ENCODE measurements at places on chromosomes 7 and 10. TPM values are rescaled to one million over a fixed set of nuclear protein-coding genes. Genes with fewer than 3 reads are reported as not detected.

RSPH10B gene
- polyA plus RNA-seq: 0.33 TPM

ANKRD2 gene
- 1.6 TPM for polyA plus RNA-seq

CFAP46 gene
- polyA plus RNA-seq: 1.3 TPM

CALHM1 gene
- polyA plus RNA-seq: not detected

SRRM3 gene
- 10.4 TPM for polyA plus RNA-seq

GRCh38 chr7:55172161-55172560 is 153.3 kb downstream of the EGFR start:
- H3K4me3 ChIP-seq: no peak overlapping the region
- DNase-seq: no peak
- H3K27me3 ChIP-seq: no peaks in the 10 kb centered on the region
- H3K4me1 ChIP-seq: no peaks in the 10 kb centered on the region
- no peaks in the 10 kb centered on the region for H3K36me3 ChIP-seq

DNA sequence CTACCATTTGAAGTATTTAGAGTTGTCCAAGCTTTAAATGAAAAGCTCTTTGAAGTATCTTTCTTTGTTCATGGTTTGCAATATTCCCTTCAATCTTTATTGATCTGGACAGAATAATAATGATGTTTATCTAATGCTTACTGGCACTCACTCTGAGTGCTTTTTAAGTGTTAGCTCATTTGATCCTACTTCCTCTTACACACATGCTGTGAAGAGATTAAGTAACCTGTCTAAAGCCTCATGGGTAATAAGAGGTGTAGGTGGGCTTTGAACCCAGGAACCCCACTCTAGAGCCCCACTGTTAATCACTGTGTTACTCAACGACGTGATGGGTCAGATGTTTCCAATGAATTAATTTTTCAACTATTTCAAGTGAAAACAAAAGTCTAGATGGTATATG is 31.1 kb upstream of the ADD3 start:
- no peak overlapping the region for H3K4me3 ChIP-seq
- no peak overlapping the region for H3K27ac ChIP-seq
- no peak for DNase-seq

GRCh38 chr7:123499211-123499970 is 35.0 kb downstream of the IQUB start:
- no peaks in the 10 kb centered on the region for H3K36me3 ChIP-seq
- H3K27ac ChIP-seq: no peak overlapping the region
- no peak for DNase-seq
- no peaks in the 10 kb centered on the region for H3K4me1 ChIP-seq
- no peak overlapping the region for H3K4me3 ChIP-seq

DNA sequence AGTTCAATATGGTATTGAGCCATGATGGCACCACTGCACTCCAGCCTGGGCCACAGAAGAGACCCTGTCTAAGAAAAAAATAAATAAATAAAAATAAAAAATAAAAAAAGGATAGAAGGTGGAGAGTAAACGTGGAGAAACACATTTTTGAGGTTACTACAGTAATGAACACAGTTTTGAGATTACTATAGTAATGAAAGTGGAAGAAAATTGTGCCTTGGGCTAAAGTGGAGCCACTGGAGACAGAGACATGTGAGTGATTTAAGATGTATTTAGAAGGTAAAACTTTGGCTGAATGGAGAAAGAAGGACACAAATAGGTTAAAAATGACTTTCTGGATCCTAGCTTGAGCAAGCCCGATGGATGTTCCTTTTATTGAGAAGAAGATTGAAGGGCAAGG is 76.8 kb downstream of the HGF start:
- no peaks in the 10 kb centered on the region for H3K27me3 ChIP-seq
- H3K4me1 ChIP-seq: no peaks in the 10 kb centered on the region
- no peak for DNase-seq

DNA sequence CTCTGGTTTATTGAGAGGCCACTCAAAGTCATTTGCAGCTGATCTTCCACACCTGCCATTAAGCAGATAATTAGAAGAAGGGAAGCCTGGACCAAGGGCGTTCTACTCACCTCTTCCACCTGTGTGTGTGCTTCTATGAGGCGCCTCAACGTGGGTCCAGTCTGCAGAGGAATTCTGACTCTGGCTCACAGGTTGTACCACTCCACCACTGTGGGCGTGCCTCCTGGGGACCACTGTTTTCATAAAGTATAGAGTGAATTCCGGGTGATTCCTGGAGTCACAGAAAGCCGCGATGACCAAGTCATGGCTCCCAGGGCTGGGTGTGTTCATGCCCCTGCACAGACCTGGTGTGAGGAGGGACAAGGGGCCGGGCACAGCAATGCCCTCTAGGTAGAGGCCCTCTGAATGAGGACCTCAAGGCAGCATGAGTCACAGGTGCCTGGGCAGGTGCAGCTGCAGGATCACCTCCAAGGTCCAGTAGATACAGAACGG is 408.3 kb upstream of the MGMT start:
- H3K4me1 ChIP-seq: no peaks in the 10 kb centered on the region
- H3K4me3 ChIP-seq: no peak overlapping the region
- no peak for DNase-seq
- no peaks in the 10 kb centered on the region for H3K27me3 ChIP-seq
